Stimulated activated CD8-positive, alpha-beta memory T cell treated with anti-CD3 and anti-CD28 coated beads, Interleukin-4, amount 100 ng/mL, for 4 hours (primary cell): ENCODE measurements at places on chromosomes 7 and 10.

DNA sequence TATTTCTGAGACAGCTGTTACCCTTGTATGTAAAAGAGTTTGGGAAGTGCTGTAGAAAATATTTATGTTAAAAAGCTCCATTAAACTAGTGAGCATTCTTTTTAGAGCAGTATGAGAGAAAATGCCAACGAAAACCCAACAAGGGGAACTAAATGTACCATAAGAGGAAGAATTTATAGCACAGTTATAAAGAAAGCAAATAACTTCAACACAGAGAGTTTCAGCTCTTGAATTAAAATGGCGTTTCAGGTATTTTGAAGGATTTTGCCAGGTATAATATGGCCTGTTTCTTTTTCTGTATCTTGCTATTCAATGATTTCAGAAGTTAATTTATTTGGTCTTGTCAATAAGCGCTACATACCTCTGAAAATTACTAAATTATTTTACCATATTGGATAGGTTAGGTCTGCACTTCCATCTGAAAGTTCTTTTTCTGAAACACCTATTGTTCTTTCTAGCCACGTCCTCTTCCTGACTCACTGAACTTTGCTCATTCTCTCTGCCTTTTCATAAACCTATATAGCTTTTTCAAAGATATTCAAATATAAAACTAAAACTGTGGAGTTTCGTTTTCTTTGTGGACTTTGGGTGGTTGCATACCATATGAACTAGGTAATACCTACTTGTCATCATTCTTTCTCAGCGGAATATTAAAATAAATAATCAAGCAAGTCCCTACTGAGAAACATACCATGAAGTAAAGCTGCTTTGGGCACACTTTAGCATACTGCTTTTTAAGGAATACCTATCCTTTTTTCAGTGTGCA, 136.1 kb downstream of the SEMA3A start:
- DNase-seq, result no peak

GRCh38 chr7:49099587-49100326, 175.4 kb downstream of the CDC14C start:
- no peak for DNase-seq

DNA sequence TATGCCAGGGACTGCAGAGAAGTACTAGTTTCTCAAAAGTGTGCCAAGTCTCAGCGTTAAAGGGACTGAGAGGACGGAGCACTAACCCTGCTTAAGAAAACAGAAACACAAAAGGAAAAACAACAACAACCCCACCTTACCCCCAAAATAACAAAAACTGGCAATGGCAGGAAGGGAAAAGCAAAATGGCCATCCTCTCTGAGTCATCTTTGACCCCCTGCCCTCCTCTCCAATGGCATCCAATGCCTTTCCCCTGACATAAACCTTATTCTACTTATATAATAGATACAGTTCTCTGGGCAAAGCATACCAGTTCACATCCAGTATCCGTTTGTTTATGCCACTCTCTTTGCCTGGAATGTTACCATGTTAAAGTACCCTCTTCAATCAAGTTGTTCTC, 1.6 kb downstream of the POLR1F start:
- no peak for DNase-seq

GRCh38 chr7:142557971-142558582, 191.2 kb upstream of the PRSS1 start:
- peak; percentile 27 for DNase-seq

GRCh38 chr10:112189465-112189864, 5.9 kb upstream of the GPAM start:
- DNase-seq, result no peak

- no peak for DNase-seq
Observed at GRCh38 chr7:74182453-74183090, 8.4 kb downstream of the EIF4H start.

DNA sequence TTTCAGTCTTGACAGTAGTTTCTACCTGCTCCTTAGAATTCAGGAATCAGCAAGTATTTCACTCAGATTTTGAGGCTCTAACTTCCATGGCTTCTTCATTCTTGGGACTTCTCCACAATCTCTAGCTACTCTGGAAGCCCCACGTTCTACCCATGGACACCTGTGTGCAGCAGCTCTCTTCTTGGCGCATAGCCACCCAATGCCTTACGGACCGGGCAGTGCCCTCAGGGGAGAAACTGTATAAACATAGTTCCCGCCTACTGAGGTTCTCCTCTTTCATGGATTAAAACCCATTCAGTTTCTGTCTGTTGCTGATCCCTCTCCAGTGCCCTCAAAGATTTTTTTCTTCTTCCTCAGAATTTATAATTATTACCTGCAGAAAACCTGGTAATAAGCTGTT, 177.1 kb downstream of the SORCS1 start:
- no peak for DNase-seq

- DNase-seq, result no peak
Observed at GRCh38 chr7:127473409-127473808, 80.9 kb upstream of the ZNF800 start.

GRCh38 chr10:128522551-128523308, 396.5 kb upstream of the MKI67 start:
- DNase-seq, result no peak

GRCh38 chr10:70892631-70893030, 4.3 kb upstream of the PCBD1 start:
- no peak for DNase-seq

DNA sequence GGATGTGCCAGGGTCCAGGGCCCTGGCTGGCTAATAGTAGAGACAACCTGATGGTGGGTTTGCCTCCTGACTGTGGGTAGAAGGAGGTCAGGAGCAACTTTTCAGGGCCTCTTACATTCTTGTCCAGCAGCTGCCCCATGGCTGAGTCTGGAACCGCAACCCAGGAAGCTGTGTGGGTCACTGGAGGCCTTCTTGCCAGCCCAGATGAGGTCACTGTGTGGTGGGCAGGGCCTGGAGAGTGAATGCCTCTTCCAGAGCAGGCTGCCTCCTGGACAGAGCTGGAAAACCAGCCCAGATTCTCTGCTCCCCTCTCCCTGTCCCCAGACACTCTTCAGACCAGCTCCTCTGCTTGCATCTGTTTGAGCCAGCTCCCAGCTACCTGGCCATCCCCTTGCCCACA, 43.5 kb upstream of the LEP start:
- no peak for DNase-seq

GRCh38 chr7:132276976-132277725, 299.1 kb downstream of the PLXNA4 start:
- DNase-seq, result no peak

- DNase-seq, result no peak
Observed at GRCh38 chr7:33868166-33868565, 37.2 kb upstream of the BMPER start.

DNA sequence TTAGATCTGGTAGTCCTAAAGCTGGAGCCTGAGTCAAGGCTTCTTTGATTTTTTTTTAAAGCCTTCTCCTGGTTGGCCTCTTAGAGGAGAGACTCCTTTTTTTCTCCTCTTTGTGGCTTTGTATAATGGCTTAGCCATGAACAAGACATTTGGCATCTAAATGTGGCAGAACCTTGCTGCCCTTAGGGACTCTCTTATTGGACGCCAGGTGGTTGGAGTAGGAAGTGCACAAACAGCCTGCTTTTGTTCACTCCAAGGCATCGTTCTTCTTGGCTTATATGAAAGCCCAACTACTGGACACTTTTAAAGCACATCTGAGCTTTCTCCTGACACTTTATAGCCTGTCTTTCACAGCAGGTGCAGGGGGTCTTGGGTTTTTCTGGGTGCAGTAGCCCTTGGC, 25.0 kb downstream of the ZPBP start:
- DNase-seq, result no peak

- no peak for DNase-seq
Observed at GRCh38 chr7:18370633-18371032, 124.9 kb upstream of the HDAC9 start.

DNA sequence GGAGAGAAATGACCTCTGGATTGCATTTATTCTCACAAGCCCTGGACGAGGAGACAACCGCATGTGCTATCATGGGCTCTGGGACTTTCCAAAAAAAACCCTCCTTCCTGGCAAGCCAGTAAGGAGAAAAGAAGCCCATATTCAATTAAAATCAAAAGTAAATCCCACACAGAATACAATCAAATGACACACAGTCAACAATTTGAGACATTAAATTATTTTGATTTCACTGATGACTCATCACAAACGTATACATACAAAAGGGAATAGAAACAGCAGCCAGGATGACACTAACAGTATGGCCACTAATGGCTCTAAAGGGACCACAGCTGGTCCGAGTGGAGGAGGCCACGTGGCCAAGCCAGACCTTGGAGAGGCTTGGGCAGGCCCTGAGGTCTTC, 24.9 kb downstream of the LRRC20 start:
- DNase-seq, result no peak
